Hepatic stellate cell (primary cell): ENCODE measurements at places on chromosomes 5 and 9.

DNA sequence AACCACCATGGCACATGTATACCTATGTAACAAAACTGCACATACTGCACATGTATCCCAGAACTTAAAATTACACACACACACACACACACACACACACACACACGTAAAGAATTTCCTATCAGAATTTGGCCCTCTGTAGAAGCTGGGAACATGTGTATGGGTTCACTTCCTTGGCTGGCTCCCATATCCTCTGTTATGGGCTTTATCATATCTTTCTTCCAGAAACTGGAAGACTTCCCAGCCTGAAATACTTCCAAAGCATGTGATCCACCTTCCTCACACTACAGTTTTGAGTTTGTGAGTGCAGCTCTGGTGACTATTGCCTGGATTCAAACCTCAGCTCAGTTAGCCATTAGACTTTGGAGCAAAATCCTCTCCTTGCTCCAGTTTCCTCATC is 78.6 kb upstream of the GDNF start:
- DNase-seq = no peak

DNA sequence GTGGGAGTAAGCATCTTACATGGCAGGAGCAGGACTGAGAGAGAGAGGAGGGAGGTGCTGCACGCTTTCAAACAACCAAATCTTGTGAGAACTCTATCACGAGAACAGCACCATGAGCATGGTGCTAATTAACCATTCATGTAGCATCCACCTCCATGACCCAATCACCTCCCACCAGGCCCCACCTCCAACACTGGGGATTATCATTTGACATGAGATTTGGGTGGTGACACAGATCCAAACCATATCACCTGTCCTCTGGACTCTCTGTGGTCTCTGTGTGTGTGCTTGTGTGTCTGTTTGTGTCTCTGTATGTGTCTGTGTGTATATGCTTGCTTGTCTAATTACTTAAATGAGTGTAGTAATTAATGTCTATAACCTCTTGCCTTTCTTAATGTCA is 31.1 kb downstream of the SEC61B start:
- no peak for DNase-seq

DNA sequence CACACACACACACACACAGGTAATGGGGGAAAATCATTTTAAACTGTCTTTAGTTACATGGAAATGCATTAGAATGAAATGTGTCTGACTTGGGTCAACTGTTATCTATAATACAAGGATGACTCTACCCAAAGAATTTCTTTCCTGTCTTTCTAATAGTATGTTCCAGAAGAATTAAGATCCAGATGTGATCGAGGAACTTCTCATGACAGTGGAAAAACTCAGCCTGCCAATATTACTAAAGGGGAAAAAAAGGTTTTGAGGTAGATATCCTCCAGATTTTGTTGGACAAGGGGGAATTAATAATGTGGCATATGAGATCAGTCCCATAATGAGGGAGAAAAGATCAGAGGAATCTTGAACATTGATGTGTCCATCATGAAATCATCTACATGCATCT is 190.6 kb upstream of the MAP3K1 start:
- no peak for DNase-seq

DNA sequence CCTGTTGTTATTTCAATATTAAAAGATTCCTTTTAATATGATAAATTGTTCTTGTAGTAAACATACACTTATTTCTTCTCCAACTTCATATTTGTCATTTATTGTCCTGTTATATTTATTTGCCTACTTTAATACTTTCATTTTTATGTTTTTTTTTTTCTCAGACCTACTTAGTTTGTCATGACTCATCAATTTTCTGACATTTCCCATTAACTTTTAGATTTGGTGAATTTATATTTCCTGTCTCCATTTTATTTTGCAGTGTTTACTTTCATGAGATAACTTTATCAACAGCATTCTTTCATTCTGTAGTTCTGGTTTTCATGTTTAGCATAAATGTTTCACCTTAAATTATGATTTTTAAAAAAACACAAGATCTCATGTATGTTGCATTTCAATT is 788.7 kb downstream of the EFNA5 start:
- no peak for DNase-seq

DNA sequence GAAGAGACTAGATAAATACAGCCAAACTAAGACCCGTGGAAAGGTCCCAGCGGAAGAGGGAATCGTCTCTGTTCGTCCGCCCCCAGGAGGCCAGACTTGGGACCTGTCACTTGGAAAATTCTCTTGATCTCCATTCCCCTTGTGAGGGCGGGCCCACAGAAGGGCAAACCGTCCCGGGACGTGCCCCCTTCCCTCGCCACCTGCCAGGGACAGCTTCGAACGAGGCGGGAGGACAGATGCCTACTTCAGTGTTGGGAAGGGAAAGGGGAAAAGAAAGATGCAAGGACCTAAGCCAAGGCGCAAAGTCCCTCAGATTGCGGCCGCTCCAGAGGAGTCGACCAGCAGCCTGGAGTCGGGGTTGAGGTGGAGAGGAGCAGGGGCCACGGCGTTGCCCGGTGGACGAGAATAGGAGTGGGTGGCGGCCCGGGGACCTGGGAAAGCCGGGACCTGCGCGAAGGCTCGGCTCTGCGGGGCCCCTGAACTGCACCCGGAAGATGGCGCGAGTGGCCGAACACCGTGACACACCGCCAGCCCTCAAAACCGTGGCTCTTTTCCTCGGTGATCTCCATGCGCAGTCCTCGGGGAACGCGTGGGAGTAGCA is 4.4 kb upstream of the EBF1 start:
- peak; percentile 68 for DNase-seq

GRCh38 chr9:114004221-114004716 is 73.8 kb downstream of the AMBP start:
- no peak for DNase-seq

- DNase-seq = peak; percentile 4
Measured at GRCh38 chr5:84487963-84488362, 103.3 kb upstream of the EDIL3 start.

DNA sequence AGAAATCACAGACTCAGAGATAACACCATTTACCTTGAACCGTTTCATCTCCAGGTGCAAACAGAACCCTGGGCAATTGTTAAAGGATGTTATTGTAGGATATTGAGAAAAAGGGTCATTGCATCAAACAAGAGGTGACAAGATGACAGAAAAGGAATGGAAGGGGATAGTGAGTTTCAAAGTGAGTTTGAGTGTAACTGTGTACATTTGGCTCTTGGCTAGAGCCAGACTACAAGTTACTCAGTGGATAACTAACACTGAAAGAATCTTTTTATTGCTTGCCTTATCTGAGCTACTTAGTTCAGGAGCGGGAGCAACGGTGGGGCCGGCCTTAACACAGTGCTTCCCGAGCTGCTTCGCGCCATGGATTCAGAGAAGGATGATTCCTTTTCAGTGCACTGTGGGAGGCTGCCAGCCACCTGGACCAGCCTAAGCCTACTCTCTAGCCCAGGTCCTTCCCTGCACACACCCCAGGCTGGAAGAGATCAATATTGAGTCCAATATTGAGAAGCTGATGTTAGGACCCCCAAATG is 193.4 kb downstream of the ATPSCKMT start:
- no peak for DNase-seq

DNA sequence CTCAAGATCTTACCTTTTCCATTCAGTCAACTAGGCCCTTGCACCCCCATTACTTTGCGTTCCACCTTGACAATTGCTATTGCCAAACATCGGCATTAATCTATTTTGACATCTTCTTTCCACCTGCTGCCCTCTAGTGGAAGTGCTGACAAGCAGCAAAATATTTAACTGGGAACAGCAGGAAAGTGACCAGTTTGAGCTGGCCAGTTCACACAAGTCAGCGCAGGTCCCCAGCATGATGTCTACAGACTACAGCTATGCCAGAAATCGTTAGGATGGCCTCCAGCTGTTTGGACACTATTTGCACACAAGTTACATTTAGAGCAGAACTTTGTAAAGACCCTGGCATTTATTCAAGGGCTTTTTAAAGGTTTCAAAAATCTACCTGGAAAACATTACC is 160.1 kb downstream of the GHR start:
- DNase-seq = peak; percentile 40

DNA sequence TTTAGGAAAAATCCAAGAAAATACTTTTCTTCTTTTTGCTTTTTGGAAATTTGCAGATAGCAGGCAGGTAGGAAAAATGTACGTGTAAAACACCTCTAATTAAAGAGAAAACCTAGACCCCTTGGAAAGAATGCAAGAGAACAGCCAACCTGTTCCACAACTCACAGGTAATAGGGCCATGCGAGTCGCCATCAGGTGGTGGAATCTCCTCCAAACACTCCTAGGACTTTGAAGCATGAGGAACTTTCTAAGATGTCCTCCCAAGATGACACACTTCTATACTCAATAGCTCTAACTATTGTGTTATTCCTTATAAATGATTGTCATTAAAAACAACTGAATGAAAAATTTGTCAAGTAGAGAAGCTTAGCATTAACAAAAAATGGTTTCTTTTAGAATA is 174.0 kb downstream of the TMC1 start:
- DNase-seq = no peak

- DNase-seq = no peak
Measured at GRCh38 chr9:136995772-136996311, 526 bp downstream of the CLIC3 start.

DNA sequence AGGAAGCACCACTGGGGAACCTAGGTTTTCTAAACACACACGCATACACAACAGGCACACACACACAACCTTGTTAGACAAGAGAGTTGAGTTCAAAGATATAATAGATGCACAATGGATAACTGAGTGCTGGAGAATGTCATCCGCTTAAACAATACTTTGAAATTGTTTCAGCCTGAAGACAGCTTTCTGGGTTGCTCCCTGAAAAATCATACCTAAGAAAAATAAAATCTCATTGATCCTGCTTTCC is 126.1 kb downstream of the TMEM161B start:
- no peak for DNase-seq

GRCh38 chr9:34579104-34579807 is 10.3 kb downstream of the CNTFR start:
- no peak for DNase-seq

DNA sequence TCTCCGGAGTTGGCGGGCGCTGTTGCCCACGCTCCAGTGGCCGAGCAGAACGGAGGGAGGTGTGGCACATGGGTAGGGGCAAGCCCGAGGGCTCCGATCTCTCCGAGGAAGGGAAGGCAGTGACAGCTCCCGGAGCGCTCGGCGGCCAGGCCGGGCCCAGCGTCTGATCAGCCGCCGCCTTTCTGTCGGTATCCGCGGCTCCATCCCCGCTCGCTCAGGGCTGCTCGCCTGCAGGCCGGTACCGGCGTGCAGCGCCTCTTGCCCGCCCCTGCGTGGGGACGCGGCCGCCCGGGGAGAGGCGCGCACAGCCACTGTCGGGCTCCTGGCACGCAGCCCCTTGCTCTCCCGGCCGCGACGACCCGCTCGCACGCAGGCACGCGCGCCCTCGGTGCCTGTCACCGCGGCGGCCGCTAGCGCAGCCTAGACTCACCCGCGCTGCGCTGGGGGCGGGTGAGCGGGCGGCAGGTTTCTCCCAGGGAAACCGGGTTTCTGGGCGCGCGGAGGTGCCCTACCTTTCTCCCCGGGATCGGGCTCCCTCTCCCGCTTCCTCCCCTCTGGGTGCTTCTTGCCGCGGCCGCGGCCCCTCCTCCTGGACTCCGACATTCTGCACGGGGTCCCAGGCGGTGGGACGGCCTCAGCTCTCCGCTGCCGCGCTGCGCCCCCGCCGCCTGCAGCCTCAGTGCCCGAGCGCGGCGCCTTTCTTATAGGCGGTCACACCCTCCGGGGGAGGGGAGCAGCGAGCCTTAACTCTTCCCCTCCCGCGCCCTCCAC is 108.4 kb downstream of the PSD2 start:
- DNase-seq = peak; percentile 35

GRCh38 chr5:178389026-178389729 is 156.6 kb upstream of the PHYKPL start:
- no peak for DNase-seq

DNA sequence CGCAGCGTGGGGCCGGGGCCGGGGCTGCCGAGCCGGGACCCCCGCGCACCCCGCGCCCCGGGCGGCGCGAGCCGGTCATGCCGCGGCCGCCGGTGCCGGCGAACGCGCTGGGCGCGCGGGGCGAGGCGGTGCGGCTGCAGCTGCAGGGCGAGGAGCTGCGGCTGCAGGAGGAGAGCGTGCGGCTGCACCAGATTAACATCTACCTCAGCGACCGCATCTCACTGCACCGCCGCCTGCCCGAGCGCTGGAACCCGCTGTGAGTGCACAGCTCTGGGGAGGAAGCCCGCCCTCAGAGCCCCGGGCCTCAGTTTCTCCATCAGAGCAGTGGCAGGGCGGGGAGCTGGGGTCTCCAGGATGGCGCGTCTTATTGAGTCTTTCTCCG is 335 bp downstream of the GALNT12 start:
- DNase-seq = no peak

DNA sequence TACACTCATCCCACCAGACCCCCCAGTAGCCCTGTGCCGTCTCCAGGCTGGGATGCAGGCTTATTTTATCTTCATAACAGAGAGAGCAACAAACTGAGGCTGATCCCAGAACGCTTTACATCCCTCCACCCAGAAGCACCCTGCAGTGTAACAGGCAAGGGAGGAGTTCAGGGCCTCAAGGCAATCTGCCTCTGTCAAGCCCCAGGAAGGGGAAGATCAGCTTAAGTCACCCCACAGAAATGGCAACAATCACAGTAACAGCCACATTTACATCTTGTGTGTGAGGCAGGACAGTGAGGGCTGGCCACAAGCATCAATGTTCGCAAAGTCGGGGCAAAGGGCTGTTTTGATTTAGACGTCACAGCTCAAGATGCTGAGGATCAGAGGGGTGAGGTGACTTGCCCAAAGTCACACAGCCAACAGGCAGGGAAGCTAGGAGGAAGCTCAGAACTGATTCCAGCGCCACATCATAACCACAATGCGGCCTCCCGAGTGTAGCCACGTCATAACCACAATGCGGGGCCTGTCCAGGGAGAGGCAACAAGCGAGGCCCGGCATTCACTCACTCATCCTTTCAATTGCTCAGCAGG is 14.4 kb downstream of the STK10 start:
- DNase-seq = no peak

- DNase-seq = no peak
Measured at GRCh38 chr5:1796371-1797102, 3.1 kb downstream of the MRPL36 start.

DNA sequence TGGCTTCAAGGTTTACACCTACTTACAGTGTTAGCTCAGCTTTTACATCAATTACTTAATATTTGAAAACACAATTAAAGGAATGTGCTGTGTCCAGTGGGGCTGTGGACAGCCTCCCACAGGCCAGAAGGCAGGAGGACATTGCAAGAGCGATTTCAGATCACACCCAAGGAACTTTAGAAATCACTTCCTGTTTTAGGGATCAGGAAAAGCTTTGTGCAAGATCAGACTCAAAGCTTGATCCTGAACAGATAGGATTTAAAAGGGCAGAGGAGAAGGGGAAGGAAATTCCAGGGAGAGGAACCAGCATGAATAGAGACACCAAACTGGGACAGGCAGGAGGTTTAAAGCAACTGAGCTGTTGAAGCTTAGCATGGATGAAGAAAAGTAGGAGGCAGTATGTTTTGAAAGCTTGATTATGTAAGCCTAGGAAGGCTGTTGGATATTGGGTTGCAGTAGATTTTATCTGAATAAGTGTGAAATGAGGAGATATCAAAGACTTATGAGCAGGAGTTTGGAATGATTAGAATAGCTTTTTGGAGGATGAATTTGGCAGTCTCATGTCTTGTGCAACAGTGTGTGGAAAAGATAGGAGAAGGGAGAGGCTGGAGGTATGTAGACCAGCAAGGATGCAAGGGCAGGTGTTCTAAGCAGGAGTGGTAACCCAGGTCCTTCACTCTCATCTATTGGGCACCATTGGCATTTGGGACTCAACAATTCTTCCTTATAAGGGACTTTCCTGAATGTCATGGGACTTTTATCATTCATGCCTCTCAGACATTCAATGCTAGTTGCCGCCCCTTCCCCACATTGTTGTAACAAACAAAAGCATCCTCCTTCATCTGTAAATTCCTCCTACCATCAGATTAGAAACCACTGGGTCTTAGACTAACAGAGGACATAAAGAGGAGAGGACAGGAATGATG is 123.5 kb downstream of the TARS1 start:
- DNase-seq = no peak
